ENCODE measurements at places on chromosomes 7 and 10. TPM values are rescaled to one million over a fixed set of nuclear protein-coding genes. Genes with fewer than 3 reads are reported as not detected.

DNA sequence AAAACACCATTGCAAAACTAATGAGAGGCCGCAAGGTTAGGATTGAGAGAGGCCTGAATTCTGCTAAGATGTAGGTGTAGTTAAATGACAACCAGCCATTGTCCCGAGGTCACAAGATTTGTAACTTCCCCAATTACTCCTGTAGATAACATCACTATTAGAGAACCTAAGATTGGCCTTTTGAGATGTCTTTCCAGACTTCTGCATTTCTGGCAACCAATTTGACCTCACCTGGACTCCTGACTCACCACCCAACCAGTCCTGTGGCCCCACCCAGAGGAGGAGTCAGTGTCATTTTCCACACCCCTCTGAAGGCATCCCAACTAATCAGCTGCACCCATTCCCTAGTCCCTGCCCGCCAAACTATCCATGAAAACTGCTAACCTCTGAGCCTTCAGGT lies 115.7 kb downstream of the PRKAG2 start:
- H3K27me3 ChIP-seq: no peaks in the 10 kb centered on the region
- H3K4me3 ChIP-seq: no peak overlapping the region
- DNase-seq: no peak
- H3K4me1 ChIP-seq: peaks cover 5% of the 10 kb centered on the region
- no peak overlapping the region for H3K27ac ChIP-seq

DNA sequence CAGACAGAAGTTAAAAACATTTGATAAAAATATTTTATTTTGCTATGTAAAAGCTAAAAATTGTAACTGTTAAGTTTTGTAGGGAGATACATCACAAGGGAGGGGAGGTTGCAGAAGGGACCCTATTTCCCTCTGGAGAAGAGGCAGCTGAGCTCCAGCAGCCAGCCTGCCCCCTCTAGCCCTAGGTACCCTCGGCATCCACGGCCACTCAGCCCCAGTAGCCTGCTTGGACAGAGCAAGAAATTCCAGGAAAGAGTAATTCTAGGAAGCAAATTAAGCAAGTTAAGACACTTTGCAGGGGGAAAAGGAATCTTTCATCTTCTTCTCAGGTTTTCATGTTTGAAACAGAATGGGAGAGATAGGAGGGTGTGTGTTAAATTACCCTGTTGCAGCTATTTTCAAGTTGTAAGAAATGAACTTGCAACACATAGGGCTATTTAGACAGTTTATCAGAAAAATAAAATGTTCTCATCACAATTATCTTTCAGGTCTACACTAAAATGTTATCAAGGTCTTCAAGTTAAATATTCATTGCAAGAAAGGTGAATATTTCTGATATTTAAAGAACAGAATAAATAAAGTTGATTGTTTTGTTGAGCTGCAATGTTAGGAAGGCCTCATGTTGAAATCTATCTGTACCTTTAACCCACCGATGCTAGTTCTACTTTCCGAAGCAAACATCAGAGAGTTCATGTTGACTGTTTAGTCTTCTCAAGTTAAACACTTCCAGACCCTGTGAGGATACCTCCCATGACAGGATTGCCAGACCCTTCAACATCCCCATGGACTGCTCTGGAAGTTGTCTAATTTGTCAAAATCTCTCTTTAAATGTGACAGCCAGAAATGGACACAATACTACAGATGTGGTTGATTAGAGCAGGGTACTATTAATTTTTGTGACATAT lies 5.5 kb downstream of the SGCE start:
- H3K36me3 ChIP-seq: no peaks in the 10 kb centered on the region
- no peak overlapping the region for H3K4me3 ChIP-seq
- H3K27ac ChIP-seq: no peak overlapping the region
- H3K27me3 ChIP-seq: peaks cover 5% of the 10 kb centered on the region

- peak; percentile 60 for DNase-seq
- peak overlapping the region; percentile 58 for H3K27ac ChIP-seq
- no peaks in the 10 kb centered on the region for H3K36me3 ChIP-seq
- no peaks in the 10 kb centered on the region for H3K27me3 ChIP-seq
- no peak overlapping the region for H3K4me3 ChIP-seq
Measured at GRCh38 chr10:112811741-112812551, 138.1 kb upstream of the TCF7L2 start.

GRCh38 chr7:70764701-70765208 lies 367.2 kb upstream of the GALNT17 start:
- no peak overlapping the region for H3K4me3 ChIP-seq
- H3K27ac ChIP-seq: no peak overlapping the region
- H3K27me3 ChIP-seq: no peaks in the 10 kb centered on the region
- no peaks in the 10 kb centered on the region for H3K36me3 ChIP-seq
- H3K4me1 ChIP-seq: no peaks in the 10 kb centered on the region
- DNase-seq: no peak

DNA sequence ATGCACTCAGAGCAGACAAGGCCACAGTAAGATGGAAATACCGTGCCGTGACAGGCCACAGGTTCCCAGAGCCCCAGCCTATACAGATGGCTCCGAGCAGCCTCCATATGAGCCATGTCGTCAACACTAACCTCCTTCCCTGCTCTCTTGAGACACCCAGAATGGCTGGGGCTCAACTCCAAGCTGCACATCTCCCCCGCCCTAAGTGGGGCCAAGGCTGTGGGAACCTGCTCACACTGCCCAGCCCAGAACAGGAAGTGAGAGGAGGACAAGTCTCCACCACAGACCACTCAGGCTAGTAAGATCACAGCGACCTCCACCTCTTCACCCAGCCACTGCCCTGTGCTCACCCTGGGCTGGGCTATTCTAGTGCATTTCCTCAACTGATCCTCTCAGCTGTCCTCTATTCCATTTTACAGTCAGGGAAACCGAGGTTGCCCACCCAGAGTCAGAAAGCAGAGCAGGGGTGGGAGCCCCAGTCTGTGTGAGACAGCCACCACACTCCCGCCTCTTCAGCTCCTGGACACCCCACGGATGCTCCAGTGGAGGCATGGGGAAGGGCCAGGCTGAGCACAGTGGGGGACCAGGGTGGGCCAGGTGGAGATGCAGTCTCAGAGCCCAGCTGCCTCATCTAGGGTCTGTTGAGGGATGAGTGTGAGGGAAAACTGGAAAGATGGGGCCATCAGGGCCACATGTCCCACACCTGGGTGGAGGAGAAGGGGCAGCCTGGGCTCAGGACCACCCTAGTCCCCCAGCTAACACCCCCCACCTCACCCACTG lies 11.6 kb downstream of the GRID1 start:
- no peak overlapping the region for H3K4me3 ChIP-seq
- no peak for DNase-seq
- H3K4me1 ChIP-seq: peaks cover 23% of the 10 kb centered on the region

- DNase-seq: no peak
- H3K36me3 ChIP-seq: no peaks in the 10 kb centered on the region
- peaks cover 15% of the 10 kb centered on the region for H3K4me1 ChIP-seq
- peak overlapping the region; percentile 36 for H3K4me3 ChIP-seq
- H3K27ac ChIP-seq: peak overlapping the region; percentile 75
Measured at GRCh38 chr7:78018641-78019446, 220.3 kb downstream of the PHTF2 start.

- H3K27ac ChIP-seq: no peak overlapping the region
- no peak overlapping the region for H3K4me3 ChIP-seq
- no peaks in the 10 kb centered on the region for H3K4me1 ChIP-seq
- H3K27me3 ChIP-seq: no peaks in the 10 kb centered on the region
- H3K36me3 ChIP-seq: no peaks in the 10 kb centered on the region
Measured at GRCh38 chr7:34165927-34166550, 260.7 kb downstream of the BMPER start.

DNA sequence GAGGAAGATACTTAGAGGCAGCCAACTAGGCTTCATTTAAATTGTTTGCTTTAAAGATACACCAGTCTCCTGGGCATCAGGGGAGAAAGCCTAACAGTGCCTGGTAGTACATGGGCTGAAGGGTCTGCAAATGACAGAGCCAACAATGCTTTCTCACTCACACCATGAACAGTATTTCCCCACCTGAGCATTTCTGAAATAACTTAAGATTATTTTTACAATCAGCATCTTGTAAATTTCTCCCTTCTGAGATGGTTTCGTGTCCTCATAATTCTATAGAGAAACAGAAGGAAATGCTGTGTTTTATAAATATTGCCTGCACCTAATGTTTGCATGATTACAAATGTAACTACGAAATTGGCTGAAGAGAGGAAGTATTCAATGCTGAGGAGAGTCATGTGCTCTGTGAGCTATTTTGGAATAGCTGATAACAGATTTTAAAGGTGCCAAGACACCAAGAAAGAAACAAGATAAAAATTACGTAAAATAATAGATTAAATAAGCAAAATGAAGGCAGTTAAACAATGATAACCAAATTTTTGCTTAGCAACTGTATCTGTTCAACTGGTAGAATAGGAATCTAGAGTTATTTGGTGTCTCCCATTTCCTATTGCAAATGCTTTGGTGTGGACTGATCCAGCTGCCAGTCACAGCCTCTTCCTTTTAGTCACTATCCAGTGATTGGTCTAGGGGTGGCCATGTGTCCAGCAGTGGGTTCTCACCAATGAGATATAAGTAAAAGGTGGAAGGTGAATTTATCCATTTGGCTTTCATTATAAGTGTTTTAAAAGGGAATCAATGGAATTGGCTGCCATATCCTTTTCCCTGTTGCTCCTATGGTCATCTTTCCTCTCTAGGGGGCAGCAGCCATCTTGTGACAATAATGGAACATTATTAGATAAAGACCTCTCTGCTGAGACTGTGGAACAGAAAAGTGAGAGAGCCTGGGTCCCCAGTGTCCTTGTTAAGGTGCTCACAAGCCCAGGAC lies 167.9 kb upstream of the SLC26A5 start:
- peaks cover 2% of the 10 kb centered on the region for H3K27me3 ChIP-seq
- H3K27ac ChIP-seq: no peak overlapping the region
- DNase-seq: no peak
- no peak overlapping the region for H3K4me3 ChIP-seq

- DNase-seq: no peak
- no peaks in the 10 kb centered on the region for H3K36me3 ChIP-seq
- H3K27ac ChIP-seq: no peak overlapping the region
Measured at GRCh38 chr7:43273939-43274719, 161.7 kb downstream of the HECW1 start.

DNA sequence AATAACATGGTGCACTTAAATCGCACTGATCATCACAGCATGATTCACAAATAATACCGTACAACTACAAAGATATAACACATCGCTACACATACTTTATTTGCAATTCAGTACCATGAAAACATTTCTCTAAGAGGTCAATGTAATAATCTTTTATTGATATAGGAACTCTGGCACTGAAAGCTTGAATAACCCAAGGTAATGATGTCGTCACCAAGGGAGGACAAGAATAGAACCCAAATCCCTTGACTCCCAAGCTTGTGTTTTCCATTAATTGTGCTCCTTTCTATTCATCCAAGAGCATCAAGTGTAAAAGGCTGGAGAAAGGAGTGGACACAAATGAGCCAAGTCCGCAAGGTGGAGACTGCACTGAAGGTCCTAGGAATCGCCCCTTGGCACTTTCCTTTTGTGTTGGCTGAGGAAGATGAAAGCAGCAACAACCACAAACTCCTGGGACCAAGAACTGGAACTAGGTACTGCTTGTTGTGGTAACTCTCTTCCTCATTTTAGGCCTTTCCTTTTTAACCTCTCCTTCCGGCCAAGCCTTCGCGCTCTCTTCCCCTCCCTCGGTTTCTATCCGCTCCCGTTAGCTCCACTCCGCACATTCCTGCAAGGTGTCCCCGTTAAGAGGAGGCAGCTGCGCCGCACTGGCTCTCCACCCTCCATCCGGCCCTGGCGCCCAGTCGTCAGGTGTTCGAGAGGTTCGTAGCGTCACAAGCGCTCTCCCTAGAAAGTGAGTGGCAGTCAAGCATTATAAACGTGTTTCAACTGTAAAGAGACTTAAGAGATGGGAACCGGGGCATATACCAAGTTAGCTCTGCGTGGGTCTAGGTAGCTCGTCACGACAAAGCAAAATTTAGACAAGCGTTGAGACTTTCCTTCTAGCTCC lies 1.0 kb upstream of the CBLL1 start:
- peak; percentile 73 for DNase-seq
- no peaks in the 10 kb centered on the region for H3K27me3 ChIP-seq
- no peaks in the 10 kb centered on the region for H3K36me3 ChIP-seq
- H3K27ac ChIP-seq: peak overlapping the region; percentile 98
- H3K4me3 ChIP-seq: peak overlapping the region; percentile 97

DNA sequence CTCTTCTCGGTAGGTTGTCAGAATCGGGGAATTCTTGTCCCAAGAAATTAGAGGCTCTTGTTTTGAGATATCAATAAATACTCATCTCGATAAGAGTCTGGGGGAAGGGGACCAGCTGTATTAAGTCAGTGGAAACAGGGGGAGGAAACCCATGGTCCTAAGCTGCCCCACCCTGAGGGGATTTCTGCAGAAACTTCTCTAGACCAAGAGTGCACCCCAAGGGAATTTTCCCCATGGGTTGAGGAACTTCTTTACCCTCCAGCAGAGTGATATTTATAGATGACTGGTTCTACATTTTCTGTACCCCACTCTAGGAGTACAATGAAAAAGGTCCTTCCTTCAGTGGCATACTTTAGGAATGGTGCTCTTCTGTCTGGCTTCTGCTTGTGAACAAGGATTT lies 627.2 kb downstream of the KCNMA1 start:
- no peaks in the 10 kb centered on the region for H3K36me3 ChIP-seq
- H3K4me1 ChIP-seq: no peaks in the 10 kb centered on the region
- DNase-seq: no peak
- no peak overlapping the region for H3K4me3 ChIP-seq
- H3K27ac ChIP-seq: no peak overlapping the region
- no peaks in the 10 kb centered on the region for H3K27me3 ChIP-seq

- no peaks in the 10 kb centered on the region for H3K27me3 ChIP-seq
- peaks cover 5% of the 10 kb centered on the region for H3K4me1 ChIP-seq
- no peak for DNase-seq
- H3K27ac ChIP-seq: no peak overlapping the region
Measured at GRCh38 chr10:28594406-28594805, 61.5 kb downstream of the WAC start.

DNA sequence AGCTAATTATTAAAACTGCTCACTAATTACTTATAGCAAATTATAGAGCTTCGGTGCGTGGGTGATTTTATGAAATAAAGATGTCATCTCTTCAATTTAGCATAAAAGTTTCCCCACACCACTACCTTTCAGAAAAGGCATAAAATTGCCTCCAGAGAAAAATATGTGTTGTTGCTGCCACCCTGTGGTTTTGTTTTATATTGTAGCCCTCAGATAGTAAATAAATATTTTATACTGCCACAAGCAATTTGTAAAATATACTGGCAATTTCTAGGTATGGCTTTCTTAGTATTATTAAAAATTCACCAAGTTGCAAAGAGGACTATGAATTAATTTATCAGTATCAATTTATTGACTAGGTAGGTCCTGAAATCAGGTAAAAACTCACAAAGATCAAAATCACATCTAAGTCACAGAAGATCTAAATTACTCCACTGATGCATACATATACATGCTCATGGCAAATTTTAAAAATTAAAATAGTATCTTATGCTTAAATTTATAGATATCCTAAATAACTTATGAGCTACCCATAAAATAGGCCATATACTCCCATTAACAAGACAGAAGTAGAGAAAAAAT lies 26.5 kb downstream of the ASNS start:
- DNase-seq: peak; percentile 22
- no peaks in the 10 kb centered on the region for H3K27me3 ChIP-seq
- H3K4me3 ChIP-seq: no peak overlapping the region
- no peaks in the 10 kb centered on the region for H3K4me1 ChIP-seq

GRCh38 chr10:114943000-114943399 lies 5.0 kb downstream of the TRUB1 start:
- H3K36me3 ChIP-seq: no peaks in the 10 kb centered on the region
- no peak for DNase-seq
- H3K27ac ChIP-seq: no peak overlapping the region
- peaks cover 18% of the 10 kb centered on the region for H3K4me1 ChIP-seq
- H3K4me3 ChIP-seq: no peak overlapping the region

Gene ZFAND4
- 15.8 TPM for total RNA-seq

Gene LSM8
- 27.8 TPM for total RNA-seq

Gene STK17A
- 34.9 TPM for total RNA-seq

Gene FBXL13
- 2.2 TPM for total RNA-seq

Gene SLC16A9
- total RNA-seq: 2.0 TPM

Gene ITGA8
- 25.5 TPM for total RNA-seq

Gene CCL24
- 3.3 TPM for total RNA-seq

Data from left lung (tissue), 14 donors.